Activated CD8-positive, alpha-beta memory T cell treated with anti-CD3 and anti-CD28 coated beads for 1 hour (primary cell): ENCODE measurements at places on chromosomes 2 and 18.

GRCh38 chr18:9951022-9951859, 37.4 kb downstream of the VAPA start:
- DNase-seq, result no peak

- no peak for DNase-seq
Observed at GRCh38 chr2:105718846-105719481, 25.7 kb upstream of the NCK2 start.

- DNase-seq, result no peak
Observed at GRCh38 chr2:98524168-98524567, 79.5 kb downstream of the INPP4A start.

GRCh38 chr18:77038182-77038858, 94.3 kb downstream of the MBP start:
- DNase-seq, result no peak

DNA sequence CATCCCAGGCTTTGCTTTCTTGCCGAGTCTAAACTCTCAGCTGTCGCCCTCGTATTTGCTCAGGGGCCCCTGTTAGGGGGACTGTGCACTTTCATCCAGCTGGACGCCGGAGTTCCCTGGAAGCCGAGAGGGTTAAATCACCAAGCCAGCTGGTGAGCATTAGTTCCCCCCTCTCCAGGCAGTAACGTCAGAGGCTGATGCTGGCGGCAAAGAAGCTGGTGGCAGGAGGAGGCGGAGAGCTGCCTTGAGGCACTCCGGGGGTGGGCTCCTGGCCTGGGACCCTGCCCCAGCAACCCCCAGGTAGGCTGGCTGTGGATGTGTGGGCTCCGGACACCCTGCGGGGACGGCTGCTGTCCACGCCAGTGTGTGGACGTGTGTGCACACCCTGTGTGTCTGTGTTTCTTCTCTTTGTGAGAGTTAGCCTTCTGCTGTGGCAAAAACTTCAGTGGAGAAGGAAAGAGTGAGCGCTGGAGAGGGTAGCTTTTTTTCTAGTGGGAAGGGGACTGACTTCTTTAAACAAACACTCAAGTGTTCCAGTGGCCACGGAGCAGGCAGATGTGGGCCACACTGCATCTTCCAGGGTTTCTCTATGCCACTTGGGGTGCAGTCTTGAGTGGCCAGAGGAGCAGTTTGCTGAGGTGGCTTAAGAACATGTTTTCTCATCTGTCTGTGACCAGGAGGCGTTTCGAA, 84.7 kb downstream of the GLI2 start:
- no peak for DNase-seq

DNA sequence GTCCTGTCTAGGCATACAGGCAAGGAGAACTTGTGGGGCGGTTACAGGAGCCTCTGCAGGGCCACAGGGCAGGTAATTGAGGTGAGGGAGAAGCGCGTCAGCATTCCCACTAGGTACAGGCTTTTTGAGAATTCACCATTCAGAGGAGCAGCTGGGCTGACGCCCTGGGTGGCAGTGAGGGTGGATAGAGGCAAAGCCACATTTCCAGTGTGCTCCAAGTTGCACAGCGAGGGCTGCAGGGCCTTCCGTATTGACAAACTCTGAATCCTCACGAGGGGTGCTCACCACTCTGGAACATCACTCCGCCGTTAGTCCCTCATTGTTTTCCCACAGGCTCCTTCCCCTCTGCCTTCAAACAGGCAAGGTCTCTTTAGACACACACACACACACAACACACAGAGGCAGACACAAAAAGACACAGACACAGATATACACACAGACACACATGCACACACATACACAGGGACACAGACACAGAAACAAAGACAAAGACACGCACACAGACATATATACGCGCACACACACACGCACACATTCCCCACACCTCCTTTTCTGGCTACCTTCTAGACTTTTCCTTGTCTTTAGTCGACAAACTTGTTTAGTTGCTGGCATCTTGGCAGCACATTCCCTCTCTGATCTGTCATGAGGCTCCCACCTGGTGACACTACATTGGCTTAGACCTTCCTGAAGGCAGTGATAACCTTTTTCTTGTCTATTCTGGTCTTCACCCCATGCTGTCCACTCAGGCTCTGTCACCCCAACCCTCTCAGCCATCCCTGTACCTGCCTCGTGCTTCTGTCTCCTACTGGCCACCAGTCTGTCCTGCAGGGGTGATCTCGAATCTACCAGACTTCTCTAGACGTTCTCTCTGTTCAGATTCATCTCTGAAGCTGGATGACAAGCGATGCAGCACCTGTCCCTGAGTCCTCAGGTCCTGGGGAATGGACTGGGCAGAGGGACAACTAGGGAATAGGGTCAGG, 136.8 kb downstream of the ALPK2 start:
- no peak for DNase-seq
